Activated gamma-delta T cell treated with Interleukin-2 at 50 U/mL for 16 hours (primary cell): ENCODE measurements at places on chromosomes 4 and X.

- no peak for DNase-seq
These were observed 56.5 kb downstream of the GAB1 start for GRCh38 chr4:143393195-143393594.

DNA sequence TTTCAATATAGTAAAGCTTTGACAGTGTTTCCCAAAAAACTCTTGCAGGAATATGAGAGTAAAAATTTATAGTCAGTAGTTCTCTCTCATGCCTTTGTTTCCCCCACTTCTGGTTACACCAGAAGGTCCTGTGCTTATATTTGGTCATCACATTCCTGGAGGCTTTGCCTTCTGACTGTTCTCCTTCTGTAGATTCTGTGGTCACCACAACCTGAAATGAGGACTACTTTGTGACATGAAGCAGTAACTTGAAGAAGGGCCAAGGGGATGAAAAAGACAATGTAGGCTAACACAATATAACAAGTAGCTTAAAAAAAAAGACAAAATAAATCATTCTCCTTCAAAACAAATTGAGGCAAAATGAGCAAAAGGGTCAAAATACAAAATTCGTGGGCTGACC, 366.2 kb upstream of the NR3C2 start:
- DNase-seq: no peak

DNA sequence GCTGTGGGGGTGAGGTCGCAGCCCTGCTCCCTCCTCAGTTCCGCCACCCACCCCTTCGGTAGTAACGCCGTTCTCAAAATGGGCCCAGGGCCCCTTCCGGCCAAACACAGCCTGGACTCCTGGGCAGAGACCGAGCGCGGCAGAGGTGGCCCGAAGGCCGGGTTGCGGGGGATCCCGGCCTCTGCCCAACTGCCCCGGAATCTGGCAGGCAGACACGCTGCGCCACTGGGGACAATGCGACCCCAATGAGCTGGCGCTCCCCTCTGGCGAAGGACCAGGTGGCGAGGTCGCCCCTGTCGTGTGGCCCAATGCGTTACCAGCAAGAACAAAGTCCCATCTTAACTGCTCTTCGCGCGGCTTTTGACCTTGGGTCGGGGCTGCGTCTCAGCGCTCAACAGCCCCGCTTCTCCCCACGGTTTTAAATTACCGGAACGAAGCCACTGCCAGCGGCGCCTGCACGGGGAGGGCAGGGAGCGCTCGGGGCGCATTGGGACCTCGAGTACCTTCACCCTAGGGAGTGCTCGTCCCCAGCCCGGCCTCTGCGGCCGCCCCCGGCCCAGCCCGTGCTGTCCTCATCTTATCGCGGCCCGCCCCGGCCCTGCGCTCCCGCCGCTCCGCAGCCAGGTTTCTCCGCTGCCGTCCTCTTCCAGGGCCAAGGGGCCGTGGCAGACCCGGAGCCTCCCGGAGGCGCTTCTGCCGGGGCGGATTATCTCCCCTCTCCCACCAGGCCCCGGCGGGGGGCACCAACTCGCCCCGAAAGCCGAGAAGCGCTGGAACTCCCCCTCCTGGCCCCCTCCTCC, 22.2 kb upstream of the HMX1 start:
- DNase-seq: no peak

GRCh38 chr4:26116057-26116456, 202.0 kb downstream of the SMIM20 start:
- no peak for DNase-seq
